ENCODE measurements at places on chromosomes 2 and 18.

DNA sequence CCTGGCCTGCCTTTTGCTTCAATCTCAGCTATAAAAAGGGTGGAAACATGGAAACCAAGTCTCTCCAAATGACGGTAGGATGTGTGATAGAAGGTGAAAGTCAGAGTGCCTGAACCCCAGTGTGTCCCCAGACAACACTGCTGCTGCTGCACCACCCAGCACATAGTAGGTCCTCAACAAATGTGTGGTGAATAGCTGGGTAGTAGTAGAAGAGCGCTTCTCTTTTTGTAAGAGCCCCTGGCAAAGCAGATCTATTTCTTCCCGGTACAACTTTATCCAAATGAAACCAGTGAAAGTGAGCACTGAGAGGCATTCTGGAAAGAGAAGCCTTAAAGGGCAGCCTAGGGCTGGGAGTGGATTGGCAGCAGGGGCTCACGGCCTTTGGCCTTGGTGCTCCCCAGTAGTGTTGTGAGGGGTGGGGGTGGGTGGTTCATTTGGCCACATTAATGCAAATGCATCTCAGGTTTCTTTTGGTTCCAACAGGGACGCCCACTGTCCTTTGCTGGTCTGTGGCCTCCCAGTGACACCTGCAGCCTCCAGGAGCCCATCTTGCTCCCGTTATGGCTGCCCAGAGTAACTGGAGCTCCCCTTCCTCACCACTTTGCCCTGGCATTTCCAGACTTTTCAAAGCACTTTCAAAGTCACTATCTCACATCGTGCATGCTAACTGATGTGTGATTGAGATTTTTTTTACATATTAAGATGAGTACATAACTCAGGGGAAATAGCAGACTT lies 304.3 kb upstream of the EPAS1 start:
- no peak for DNase-seq

- no peak for DNase-seq
Observed at GRCh38 chr2:155841442-155841841, 491.1 kb downstream of the NR4A2 start.

DNA sequence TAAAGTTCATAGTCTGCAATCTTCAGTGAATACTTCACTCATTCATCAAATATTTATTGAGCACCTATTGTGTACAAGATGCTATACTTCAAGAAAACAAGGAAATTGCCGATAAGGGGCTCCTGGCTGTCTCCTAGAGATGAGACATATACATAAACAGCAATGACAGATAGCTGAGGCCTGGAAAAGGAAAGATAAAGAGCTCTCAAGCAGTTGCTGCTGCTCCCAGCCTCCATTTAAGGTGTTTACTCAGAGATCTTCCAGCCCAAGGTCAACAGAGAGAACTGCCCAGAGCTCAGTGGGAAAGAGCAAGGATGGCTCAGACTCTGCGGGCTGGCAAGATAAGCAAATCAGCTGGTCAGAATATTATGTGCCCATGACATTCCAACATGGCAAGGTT lies 3.3 kb upstream of the SLC14A2 start:
- DNase-seq, result no peak

DNA sequence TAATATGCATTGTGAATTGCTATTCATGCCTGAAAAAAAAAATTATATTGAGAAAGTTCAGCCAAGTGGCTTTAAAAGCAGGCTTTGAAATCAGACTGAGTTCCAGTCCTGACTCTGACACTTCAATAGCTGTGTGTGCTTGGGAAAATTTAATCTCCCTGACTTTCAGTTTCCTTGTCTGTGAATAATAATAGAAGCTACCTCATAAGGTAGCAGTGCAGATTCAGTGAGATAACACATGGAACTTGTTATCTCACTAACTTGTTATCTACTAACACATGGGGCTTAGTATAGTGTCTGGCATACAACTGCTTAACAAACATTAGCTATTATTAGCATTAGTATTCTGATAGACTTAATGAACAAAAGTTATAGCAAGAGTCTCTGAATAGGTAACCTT lies 14.9 kb downstream of the ALS2 start:
- DNase-seq, result no peak

GRCh38 chr18:36365836-36366775 lies 68.6 kb downstream of the FHOD3 start:
- no peak for DNase-seq

GRCh38 chr2:12863937-12864336 lies 147.2 kb downstream of the TRIB2 start:
- DNase-seq, result no peak

DNA sequence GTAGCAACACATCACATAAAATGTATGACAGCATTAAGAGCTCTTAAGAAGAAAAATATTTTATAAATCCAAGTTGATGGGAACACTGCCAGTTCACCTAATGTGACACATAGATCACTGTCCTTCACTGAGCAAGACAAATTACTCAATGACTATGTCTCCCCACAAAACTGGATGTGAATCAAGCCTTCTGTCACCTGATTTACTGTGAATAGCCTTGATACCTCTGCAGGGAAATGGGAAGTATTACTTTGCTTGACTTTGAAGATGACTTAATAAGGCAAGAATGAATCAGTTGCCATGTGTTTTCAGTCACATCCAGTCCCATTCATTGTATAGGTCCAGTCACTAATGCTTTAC lies 94.6 kb downstream of the NYAP2 start:
- DNase-seq, result no peak

- DNase-seq, result no peak
Observed at GRCh38 chr2:191670076-191670475, 7.9 kb upstream of the NABP1 start.

GRCh38 chr2:206115026-206115578 lies 29.1 kb upstream of the INO80D start:
- DNase-seq, result no peak

- no peak for DNase-seq
Observed at GRCh38 chr2:18623782-18624181, 34.4 kb upstream of the NT5C1B start.

- no peak for DNase-seq
Observed at GRCh38 chr18:74870950-74871349, 273.3 kb downstream of the ZNF407 start.

Measured in naive B cell (primary cell).